ENCODE measurements at places on chromosomes 2 and 18. TPM values are rescaled to one million over a fixed set of nuclear protein-coding genes. Genes with fewer than 3 reads are reported as not detected.

GRCh38 chr2:63058921-63059792 lies 8.5 kb downstream of the OTX1 start:
- DNase-seq: peak; percentile 45

KCNF1 gene
- 1.1 TPM for total RNA-seq

PLA2R1 gene
- 0.09 TPM for total RNA-seq

DNA sequence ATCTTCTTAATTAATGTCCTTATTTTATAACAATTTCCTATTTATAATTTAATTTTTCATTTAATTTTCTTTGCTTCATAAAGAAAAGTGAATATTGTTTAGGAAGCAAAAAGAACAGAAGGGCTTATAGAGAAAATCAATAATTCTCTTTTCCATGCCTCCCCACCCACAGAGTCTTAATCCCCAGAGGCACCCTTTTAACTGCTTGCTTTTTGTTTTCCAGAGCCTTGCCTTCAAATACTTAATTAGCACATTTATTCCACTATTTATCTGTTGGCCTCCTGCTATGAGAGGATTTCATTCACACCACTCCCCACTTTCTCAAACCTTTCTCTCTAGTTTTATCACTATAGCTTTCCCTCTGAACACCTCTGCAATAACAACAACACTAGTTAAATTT lies 373.6 kb downstream of the MBD2 start:
- no peak for DNase-seq

EFEMP1 gene
- total RNA-seq: 4.1 TPM

DNA sequence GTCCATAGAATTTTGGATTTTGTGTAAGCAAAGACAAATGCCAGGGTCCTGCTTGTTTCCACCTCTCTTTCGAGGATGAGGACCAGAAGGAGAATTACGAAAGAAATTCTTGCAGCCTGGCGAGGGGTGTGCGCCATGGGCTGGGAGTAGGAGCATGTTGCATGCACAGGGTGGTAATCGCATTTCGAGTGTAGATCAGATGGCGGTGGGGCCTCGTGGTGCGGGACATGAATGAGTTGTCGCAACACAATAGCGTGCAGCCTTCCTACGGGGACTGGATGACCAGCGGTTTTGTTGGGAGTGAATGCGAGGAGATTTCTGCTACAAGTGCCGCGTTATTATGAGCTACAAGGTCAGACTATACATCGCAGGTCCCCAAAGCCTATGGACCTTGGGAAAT lies 4.2 kb upstream of the EN1 start:
- no peak for DNase-seq

KATNAL2 gene
- 8.7 TPM for total RNA-seq

- no peak for DNase-seq
Observed at GRCh38 chr18:6207116-6207515, 207.6 kb downstream of the L3MBTL4 start.

MYO7B gene
- 0.28 TPM for total RNA-seq

SAG gene
- not detected for total RNA-seq

DNA sequence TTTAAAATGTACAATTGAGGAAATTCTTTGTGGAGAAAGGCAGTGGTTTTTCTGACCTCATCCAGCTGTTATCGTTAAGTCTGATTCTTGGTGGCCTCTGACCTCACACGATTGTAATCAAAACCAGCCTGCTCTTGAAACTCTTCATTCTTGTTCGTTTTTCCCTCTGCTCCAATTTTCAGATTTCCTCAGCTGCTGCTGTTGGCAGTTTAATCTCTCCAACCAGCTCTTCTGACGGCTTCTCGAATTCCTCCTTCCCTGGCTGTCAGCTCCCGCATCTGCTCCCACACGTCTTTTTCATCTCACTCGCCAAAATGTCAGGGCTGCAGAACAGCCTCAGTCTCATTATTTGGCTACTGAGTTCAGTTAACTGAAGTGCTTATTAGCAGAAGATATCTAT lies 136.1 kb downstream of the DCDC2C start:
- DNase-seq: no peak

DNA sequence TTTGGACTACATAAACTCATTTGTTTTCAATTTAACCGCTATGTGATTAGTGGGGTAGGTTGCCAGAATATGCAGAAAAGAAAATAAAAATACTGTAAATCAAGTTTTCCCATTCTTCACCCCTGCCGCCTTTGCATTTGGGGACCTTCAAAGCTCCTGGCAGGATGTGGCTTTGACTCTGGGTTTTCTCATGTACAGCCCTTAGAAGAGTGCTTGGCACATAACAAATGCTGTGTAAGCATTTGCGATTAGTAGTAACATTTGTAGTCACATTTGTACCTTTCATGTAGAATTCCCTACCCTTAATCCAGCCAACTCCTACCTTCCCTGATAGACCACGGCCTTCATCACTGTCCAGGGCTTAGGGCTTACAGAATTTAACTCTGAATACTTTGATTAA lies 262.6 kb downstream of the MREG start:
- DNase-seq: no peak

GRCh38 chr2:195445639-195446038 lies 211.4 kb upstream of the SLC39A10 start:
- DNase-seq: no peak

All from neural crest cell (in vitro differentiated cells).